Neuronal stem cell (in vitro differentiated cells): ENCODE measurements at places on chromosomes 7 and 10.

DNA sequence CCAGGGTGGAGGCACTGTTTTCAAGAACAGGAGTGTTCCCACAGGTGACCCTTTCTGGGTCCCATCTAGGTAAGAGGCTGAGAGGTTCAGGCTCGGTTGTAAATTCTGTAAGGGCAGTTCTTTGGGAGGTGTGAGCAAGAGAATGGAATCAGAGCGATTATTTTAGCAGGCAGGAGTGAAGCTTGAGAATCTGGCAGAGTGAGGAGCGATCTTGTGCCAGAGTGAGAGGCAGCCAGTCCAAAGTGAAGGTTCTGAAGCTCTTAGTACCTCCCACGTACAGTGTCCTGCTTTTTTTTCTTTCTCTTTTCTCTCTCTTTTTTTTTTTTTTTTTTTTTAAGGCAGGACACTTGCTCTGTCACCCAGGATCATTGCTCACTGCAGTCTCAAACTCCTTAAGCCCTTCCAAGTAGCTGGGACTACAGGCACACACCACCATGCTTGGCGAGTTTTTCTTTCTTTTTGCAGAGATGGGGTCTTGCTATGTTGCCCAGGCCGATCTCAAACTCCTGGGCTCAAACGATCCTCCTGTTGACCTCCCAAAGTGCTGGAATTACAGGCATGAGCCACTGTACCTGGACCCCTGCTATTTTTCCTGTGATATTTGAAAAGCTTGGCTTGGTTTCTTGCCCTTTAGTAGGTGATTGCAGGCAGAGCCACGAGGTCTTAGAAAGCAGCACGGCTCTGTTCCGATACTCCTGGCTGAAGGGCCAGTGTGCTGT lies 10.9 kb downstream of the POR start:
- peaks cover 13% of the 10 kb centered on the region for H3K36me3 ChIP-seq
- no peak for DNase-seq
- H3K27ac ChIP-seq, result no peak overlapping the region

GRCh38 chr7:117091721-117092120 lies 138.4 kb downstream of the ST7 start:
- no peaks in the 10 kb centered on the region for H3K27me3 ChIP-seq
- H3K4me1 ChIP-seq, result no peaks in the 10 kb centered on the region
- H3K4me3 ChIP-seq, result no peak overlapping the region
- H3K27ac ChIP-seq, result no peak overlapping the region
- DNase-seq, result no peak

- no peaks in the 10 kb centered on the region for H3K27me3 ChIP-seq
- H3K36me3 ChIP-seq, result no peaks in the 10 kb centered on the region
- no peak overlapping the region for H3K4me3 ChIP-seq
- DNase-seq, result no peak
- H3K4me1 ChIP-seq, result no peaks in the 10 kb centered on the region
Observed at GRCh38 chr7:114825423-114825951, 96.4 kb upstream of the MDFIC start.

GRCh38 chr7:12985228-12985627 lies 297.8 kb downstream of the ARL4A start:
- no peaks in the 10 kb centered on the region for H3K36me3 ChIP-seq
- H3K4me3 ChIP-seq, result no peak overlapping the region
- H3K27me3 ChIP-seq, result no peaks in the 10 kb centered on the region
- H3K4me1 ChIP-seq, result no peaks in the 10 kb centered on the region

- H3K4me3 ChIP-seq, result no peak overlapping the region
- no peak overlapping the region for H3K27ac ChIP-seq
- DNase-seq, result no peak
- H3K4me1 ChIP-seq, result no peaks in the 10 kb centered on the region
- no peaks in the 10 kb centered on the region for H3K36me3 ChIP-seq
Observed at GRCh38 chr10:17113346-17113745, 16.3 kb downstream of the CUBN start.

DNA sequence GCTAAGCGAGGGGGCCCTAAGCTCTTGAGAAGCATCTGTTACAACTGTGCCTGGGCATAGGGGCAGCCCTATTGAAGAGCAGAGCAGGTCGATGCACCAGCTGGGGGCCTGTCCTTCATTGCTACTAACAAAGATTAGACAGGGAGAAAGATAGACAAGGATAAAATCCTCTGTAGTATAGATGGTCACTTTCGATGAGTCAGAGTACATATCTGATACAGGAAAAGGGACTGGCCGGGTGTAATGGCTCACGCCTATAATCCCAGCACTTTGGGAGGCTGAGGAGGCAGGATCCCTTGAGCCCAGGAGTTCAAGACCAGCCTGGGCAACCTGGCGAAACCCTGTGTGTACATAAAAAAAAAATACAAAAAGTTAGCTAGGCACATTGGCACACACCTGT lies 13.6 kb downstream of the OPTN start:
- no peaks in the 10 kb centered on the region for H3K36me3 ChIP-seq
- no peaks in the 10 kb centered on the region for H3K4me1 ChIP-seq
- no peak overlapping the region for H3K4me3 ChIP-seq
- H3K27ac ChIP-seq, result no peak overlapping the region
- DNase-seq, result no peak
- no peaks in the 10 kb centered on the region for H3K27me3 ChIP-seq

- no peak for DNase-seq
- no peaks in the 10 kb centered on the region for H3K36me3 ChIP-seq
- H3K4me3 ChIP-seq, result no peak overlapping the region
- no peaks in the 10 kb centered on the region for H3K4me1 ChIP-seq
Observed at GRCh38 chr7:39392151-39392550, 174.1 kb upstream of the YAE1 start.

DNA sequence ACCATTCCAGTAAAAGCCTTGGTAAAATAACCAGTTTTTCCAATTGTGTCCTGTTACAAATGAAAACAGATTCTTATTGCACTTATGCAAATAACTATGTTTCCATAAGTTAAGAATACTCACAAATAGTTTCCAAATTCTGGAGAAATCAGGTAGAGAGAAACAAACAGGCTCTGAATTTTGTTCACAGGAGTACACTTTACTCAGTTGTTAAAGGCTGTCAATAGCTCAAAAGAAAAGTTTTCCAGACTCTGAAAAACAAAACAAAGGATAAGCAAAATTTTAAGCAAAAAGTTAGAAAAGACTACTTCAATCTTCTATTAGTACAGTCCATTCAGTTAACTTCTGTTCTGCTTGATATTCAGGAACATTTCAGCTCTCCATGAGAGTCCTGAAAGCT lies 32.8 kb upstream of the ZNF365 start:
- H3K27me3 ChIP-seq, result peaks cover 2% of the 10 kb centered on the region
- no peaks in the 10 kb centered on the region for H3K36me3 ChIP-seq
- H3K27ac ChIP-seq, result no peak overlapping the region
- no peaks in the 10 kb centered on the region for H3K4me1 ChIP-seq

GRCh38 chr10:31927884-31928548 lies 615 bp downstream of the ARHGAP12 start:
- peaks cover 14% of the 10 kb centered on the region for H3K4me1 ChIP-seq
- peak; percentile 47 for DNase-seq
- peak overlapping the region; percentile 98 for H3K27ac ChIP-seq

- no peak overlapping the region for H3K27ac ChIP-seq
- no peak overlapping the region for H3K4me3 ChIP-seq
- H3K27me3 ChIP-seq, result no peaks in the 10 kb centered on the region
- H3K4me1 ChIP-seq, result no peaks in the 10 kb centered on the region
- no peak for DNase-seq
- H3K36me3 ChIP-seq, result peaks cover 3% of the 10 kb centered on the region
Observed at GRCh38 chr7:139393621-139394211, 34.0 kb downstream of the LUC7L2 start.

DNA sequence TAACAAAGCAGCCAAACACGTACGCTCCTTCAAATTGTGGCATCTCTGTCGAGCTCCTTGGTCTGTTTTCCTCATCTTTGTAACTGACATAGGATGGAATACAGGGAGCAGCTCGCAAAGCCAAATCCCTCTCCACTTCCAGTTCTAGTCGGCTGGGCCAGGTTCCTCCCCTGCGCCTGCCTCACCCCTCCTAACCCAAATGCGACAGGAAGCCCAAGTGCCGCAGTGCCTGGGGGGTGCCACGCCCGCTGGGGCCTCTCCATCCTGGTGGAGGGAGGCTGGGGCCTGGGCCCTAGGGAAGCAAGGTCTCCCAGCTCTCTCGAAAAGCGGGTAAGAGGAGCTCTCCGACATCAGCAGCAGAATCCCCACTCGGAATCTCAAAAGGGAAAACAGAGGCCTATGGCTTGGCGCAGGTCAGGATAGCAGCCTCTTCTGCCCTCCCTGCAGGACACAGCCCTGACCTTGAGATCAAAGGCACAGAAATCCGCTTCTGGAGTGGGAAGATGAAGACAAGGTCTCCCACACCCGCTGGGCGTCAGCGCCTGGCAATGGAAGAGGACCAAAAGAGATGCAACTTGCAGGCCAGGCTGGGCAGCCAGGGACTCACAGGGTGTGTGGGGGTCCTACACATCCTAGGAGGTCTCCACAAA lies 165.8 kb downstream of the NRF1 start:
- no peak overlapping the region for H3K4me3 ChIP-seq
- peaks cover 2% of the 10 kb centered on the region for H3K4me1 ChIP-seq
- H3K27me3 ChIP-seq, result peaks cover 99% of the 10 kb centered on the region
- no peak for DNase-seq

GRCh38 chr10:78914502-78915189 lies 154.1 kb upstream of the ZMIZ1 start:
- no peaks in the 10 kb centered on the region for H3K36me3 ChIP-seq
- no peak overlapping the region for H3K4me3 ChIP-seq
- H3K27ac ChIP-seq, result no peak overlapping the region
- H3K4me1 ChIP-seq, result peaks cover 31% of the 10 kb centered on the region

DNA sequence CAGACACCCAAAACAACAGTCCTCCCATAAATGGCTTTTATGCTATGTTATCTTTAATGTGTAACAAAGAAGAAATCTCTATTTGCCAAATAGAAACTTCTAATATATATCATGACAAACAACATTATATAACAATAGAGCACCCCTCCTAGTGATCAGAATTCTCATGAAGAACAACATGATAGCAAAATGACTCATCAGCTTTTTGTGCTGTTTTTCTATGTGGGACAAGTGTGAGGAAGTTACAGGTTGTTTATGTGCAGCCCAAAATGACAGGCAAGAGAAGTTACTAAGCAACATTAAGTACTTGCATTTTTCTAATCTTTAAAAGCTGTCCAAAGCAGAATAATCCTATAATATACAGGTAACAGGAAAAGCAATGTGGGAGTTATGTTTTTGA lies 7.7 kb downstream of the DGKB start:
- no peaks in the 10 kb centered on the region for H3K4me1 ChIP-seq
- no peaks in the 10 kb centered on the region for H3K36me3 ChIP-seq
- DNase-seq, result no peak
- no peaks in the 10 kb centered on the region for H3K27me3 ChIP-seq
- no peak overlapping the region for H3K4me3 ChIP-seq
- no peak overlapping the region for H3K27ac ChIP-seq

DNA sequence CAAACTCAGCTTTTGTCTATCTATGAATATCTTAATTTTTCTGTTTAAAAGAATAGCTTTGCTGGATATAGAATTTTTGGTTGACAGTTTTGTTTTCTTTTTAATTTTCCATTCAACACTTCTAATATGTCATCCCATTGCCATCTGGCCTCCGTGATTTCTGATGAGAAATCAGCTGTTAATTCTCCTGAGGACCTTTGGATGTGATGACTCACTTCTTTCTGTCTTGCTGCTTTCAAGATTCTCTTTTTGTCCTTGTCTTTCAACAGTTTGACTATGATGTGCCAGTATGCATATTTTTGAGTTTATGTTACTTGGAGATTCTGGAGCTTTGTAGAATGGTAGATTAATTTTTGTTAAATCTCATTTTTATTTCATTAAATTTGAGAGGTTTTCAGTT lies 38.4 kb downstream of the ZNF518A start:
- H3K27ac ChIP-seq, result no peak overlapping the region
- H3K4me3 ChIP-seq, result no peak overlapping the region
- no peaks in the 10 kb centered on the region for H3K4me1 ChIP-seq
- no peak for DNase-seq

DNA sequence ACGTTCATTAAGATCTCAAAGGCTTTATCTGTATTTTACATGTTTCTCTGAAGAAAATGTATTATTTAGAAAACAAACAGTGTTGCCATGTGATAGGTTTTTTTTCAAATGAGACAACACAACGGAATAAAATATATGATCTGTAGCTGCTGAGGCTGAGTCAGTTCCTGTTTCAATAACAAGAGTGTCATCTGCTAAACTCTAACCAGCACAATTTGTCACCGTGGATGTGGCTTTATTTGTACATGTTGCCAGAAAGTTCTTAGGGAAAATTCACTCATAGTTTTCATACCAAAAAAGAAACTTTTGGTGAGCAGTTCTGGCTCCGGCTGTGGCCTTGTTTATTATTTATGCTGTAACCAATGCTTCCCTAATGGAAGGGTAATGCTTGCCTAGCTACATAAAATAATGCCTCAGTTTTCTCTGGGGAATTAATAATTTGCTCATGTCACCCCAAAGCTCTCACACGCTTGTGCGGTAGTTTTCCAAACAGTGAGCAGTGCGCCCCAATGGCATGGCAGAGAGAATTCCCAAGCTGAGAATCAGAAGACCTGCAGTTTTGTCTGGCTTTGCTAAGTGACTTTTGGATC lies 20.3 kb upstream of the KLF6 start:
- H3K36me3 ChIP-seq, result no peaks in the 10 kb centered on the region
- peaks cover 5% of the 10 kb centered on the region for H3K4me1 ChIP-seq
- H3K4me3 ChIP-seq, result no peak overlapping the region

DNA sequence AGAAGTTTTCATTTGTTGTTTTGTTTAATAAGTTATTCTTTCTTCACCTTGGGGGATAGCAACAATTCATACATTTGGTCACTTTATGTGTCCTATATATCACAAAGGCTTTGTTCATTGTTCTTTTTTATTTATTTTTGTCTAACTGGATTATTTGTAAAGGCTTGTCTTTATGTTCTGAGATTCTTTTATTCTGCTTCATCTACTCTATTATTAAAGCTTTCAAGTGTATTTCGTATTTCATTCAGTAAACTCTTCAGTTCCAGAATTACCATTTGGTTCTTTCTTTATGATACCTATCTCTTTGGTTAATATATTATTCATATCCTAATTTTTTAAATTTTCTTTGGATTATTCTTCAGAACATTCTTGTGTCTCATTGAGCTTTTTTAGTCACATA lies 942.9 kb downstream of the ANKRD7 start:
- H3K27me3 ChIP-seq, result no peaks in the 10 kb centered on the region
- H3K4me1 ChIP-seq, result no peaks in the 10 kb centered on the region
- no peak overlapping the region for H3K4me3 ChIP-seq
- H3K36me3 ChIP-seq, result no peaks in the 10 kb centered on the region

GRCh38 chr10:1130226-1130625 lies 74.0 kb downstream of the WDR37 start:
- DNase-seq, result no peak
- no peak overlapping the region for H3K27ac ChIP-seq
- H3K4me1 ChIP-seq, result peaks cover 2% of the 10 kb centered on the region
- no peaks in the 10 kb centered on the region for H3K27me3 ChIP-seq
- H3K4me3 ChIP-seq, result no peak overlapping the region

DNA sequence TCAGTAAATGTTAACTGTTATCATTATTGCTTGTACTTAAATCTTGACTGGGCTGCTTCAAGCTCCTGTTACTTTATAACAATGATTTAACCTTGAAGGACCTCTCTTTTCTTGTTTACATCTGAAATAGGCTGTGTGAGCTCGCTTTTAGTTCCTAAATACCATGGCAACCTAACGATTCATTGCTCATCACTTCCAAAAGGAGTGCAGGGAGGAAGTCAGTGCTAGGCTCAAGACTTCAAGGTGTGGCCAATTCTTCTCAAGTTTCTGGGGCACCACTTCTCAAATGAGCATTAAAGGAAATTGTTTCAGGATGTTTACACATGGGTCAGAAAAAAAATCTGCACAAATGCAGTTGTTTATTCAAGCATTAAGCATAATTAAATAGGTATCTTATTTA lies 284.2 kb downstream of the MTERF1 start:
- no peaks in the 10 kb centered on the region for H3K27me3 ChIP-seq
- H3K27ac ChIP-seq, result no peak overlapping the region
- H3K36me3 ChIP-seq, result no peaks in the 10 kb centered on the region
- no peaks in the 10 kb centered on the region for H3K4me1 ChIP-seq
